CD4-positive, alpha-beta T cell (primary cell): ENCODE measurements at places on chromosomes 5 and 9.

GRCh38 chr5:136020383-136021015, 8.3 kb upstream of the TGFBI start:
- no peak overlapping the region for H3K4me3 ChIP-seq
- H3K27ac ChIP-seq, result no peak overlapping the region
- no peaks in the 10 kb centered on the region for H3K36me3 ChIP-seq
- no peak for DNase-seq
- no peaks in the 10 kb centered on the region for H3K27me3 ChIP-seq

- no peak overlapping the region for H3K4me3 ChIP-seq
- H3K36me3 ChIP-seq, result no peaks in the 10 kb centered on the region
- H3K27ac ChIP-seq, result no peak overlapping the region
- no peak for DNase-seq
Observed at GRCh38 chr5:125290935-125291334, 544.5 kb upstream of the ZNF608 start.

GRCh38 chr9:124767821-124768220, 3.3 kb downstream of the NR6A1 start:
- no peak overlapping the region for H3K4me3 ChIP-seq
- no peaks in the 10 kb centered on the region for H3K36me3 ChIP-seq
- peaks cover 31% of the 10 kb centered on the region for H3K4me1 ChIP-seq
- DNase-seq, result no peak
- H3K27ac ChIP-seq, result no peak overlapping the region
- H3K27me3 ChIP-seq, result peaks cover 63% of the 10 kb centered on the region

- no peaks in the 10 kb centered on the region for H3K36me3 ChIP-seq
- DNase-seq, result no peak
- H3K27me3 ChIP-seq, result no peaks in the 10 kb centered on the region
- H3K27ac ChIP-seq, result no peak overlapping the region
Observed at GRCh38 chr5:5816960-5817359, 394.5 kb downstream of the ICE1 start.

DNA sequence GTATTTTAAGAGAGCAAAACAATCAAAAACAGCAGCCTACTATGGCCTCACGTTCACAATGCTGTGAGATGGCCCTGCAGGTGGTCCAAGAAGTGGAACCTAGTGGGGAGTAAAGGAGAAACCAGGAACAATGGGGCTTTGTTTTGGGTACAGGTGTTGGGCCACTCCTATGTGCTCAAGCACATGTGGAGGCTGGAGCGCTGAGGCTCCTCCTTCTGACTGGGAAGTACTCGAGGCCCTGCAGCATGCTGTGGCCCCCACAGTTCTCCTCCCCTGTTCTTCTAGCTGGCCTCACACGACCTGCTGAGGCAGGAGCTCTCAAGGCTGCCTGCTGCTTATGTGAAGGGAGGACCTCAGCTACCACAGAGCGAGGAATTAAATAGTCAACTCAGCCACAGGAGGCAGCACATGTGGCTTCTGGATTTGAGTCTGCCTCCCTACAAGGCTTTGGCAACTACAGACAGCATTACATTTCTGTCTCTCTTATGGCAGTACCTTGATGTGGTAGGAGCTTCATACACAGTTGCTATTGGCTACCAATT, 482.3 kb downstream of the SPOCK1 start:
- no peak overlapping the region for H3K27ac ChIP-seq
- H3K4me1 ChIP-seq, result no peaks in the 10 kb centered on the region
- no peaks in the 10 kb centered on the region for H3K36me3 ChIP-seq
- DNase-seq, result no peak

GRCh38 chr5:158755221-158755620, 344.5 kb downstream of the EBF1 start:
- no peaks in the 10 kb centered on the region for H3K4me1 ChIP-seq
- H3K4me3 ChIP-seq, result no peak overlapping the region
- no peaks in the 10 kb centered on the region for H3K27me3 ChIP-seq

GRCh38 chr5:139565411-139566305, 4.5 kb downstream of the UBE2D2 start:
- no peaks in the 10 kb centered on the region for H3K27me3 ChIP-seq
- H3K4me1 ChIP-seq, result peaks cover 73% of the 10 kb centered on the region

DNA sequence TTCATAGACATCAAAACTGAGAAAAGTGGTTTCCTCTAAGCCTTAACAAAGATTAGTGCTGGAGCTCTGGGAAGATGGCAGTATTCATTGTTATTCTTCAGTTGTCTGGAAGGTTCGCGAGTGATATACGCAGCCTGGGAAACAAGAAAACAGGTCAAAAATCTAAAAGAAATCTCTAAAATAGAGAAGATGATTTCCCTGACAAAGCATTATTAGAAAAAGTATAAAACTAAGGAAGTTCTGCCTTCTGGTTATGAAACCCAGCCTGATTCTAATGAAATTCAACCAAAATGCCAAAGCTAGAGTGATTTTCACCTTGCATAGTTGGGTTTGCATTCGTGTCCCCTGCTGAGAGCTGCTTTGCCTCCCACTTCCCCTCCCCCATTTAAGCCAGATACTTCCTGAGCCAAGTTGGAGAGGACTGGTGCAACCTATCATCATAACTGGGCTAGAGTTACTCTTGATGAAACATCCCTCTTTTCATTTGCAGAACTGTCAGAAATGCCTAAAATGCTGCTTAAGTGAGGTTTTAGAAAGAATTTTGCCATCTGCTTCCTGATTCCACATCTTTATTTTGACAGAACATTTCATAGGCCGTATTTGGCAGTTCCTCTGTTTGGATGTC, 48.4 kb downstream of the NDFIP1 start:
- no peak overlapping the region for H3K27ac ChIP-seq
- H3K36me3 ChIP-seq, result peaks cover 26% of the 10 kb centered on the region
- no peak overlapping the region for H3K4me3 ChIP-seq
- no peaks in the 10 kb centered on the region for H3K4me1 ChIP-seq

DNA sequence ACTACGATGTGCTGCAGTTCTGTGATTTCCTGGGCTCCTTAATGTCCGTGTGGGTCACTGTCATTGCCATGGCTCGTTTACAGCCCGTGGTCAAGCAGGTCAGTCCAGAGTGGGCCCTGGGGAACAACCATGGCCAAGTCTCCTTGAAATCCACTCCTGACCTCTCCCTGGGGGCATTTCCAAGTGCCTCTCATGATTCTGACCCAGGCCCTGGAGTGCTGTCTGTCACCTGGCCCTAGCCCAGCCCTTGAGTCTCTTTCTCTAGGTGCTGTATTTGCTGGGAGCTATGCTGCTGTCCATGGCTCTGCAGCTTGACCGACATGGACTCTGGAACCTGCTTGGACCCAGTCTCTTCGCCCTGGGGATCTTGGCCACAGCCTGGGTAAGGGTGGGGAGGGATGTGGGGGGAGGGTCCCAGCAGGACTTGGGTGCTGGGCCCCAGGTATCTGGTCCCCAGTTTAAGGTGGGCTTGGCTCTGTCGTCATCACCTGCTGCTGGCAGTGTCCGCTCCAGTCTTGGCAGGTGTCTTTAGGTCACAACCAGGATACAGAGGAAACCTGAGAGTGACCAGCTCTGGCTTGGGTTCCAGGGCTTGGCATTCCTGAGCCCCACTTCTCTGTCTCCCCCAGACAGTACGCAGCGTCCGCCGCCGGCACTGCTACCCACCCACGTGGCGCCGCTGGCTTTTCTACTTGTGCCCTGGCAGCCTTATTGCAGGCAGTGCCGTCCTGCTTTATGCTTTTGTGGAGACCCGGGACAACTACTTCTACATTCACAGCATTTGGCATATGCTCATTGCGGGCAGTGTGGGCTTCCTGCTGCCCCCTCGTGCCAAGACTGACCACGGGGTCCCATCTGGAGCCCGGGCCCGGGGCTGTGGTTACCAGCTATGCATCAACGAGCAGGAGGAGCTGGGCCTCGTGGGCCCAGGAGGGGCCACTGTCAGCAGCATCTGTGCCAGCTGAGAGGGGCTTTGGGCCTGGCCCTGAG, 17.0 kb downstream of the OR13J1 start:
- DNase-seq, result no peak
- no peaks in the 10 kb centered on the region for H3K36me3 ChIP-seq
- H3K27ac ChIP-seq, result no peak overlapping the region
- no peaks in the 10 kb centered on the region for H3K27me3 ChIP-seq

GRCh38 chr9:121954477-121955140, 138.5 kb downstream of the TTLL11 start:
- H3K36me3 ChIP-seq, result no peaks in the 10 kb centered on the region
- no peaks in the 10 kb centered on the region for H3K4me1 ChIP-seq
- no peak overlapping the region for H3K4me3 ChIP-seq
- H3K27ac ChIP-seq, result no peak overlapping the region

DNA sequence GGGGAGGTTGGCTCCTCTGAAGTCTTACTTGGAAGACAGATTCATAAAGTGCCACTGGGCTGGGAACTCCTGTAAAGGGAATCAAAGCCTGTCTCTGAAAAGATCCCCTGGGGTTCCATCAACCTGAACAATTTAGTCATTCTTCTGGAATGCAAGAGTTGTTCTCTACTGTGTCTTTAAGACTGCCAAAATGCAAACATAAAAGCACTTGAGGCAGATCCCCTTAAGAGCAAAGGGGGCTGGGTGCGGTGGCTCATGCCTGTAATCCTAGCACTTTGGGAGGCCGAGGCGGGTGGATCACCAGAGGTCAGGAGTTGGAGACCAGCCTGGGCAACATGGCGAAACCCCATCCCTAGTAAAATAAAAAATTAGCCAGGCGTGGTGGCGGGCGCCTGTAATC, 16.7 kb downstream of the CDKN2AIPNL start:
- H3K4me1 ChIP-seq, result no peaks in the 10 kb centered on the region
- H3K4me3 ChIP-seq, result no peak overlapping the region
- peaks cover 64% of the 10 kb centered on the region for H3K36me3 ChIP-seq

DNA sequence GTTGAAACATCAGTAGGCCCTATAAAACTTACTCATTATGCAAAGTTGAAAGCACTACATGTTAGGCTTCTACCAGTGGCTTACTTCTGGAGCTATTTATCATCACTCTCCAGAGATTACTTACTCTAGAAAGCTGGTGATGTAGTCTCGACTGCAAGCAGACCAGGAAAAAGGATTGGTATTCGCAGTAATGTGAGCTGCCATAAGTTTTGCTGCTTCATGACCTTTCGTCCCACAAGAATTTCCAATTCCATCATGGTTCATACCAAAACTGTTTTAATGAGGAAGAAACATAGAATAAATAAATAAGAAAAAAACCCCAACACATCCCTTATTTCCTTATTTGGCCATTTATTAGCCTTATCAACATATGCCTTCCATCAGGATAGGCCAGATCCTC, 181.9 kb downstream of the ADAMTS6 start:
- no peaks in the 10 kb centered on the region for H3K36me3 ChIP-seq
- no peaks in the 10 kb centered on the region for H3K27me3 ChIP-seq
- DNase-seq, result no peak
- no peak overlapping the region for H3K4me3 ChIP-seq
- no peak overlapping the region for H3K27ac ChIP-seq
- no peaks in the 10 kb centered on the region for H3K4me1 ChIP-seq

- H3K4me1 ChIP-seq, result peaks cover 14% of the 10 kb centered on the region
- no peak overlapping the region for H3K27ac ChIP-seq
- H3K4me3 ChIP-seq, result no peak overlapping the region
Observed at GRCh38 chr9:134158753-134159392, 5.5 kb downstream of the RNU6ATAC start.

GRCh38 chr5:36111238-36111637, 40.4 kb downstream of the LMBRD2 start:
- no peak overlapping the region for H3K4me3 ChIP-seq
- H3K36me3 ChIP-seq, result peaks cover 64% of the 10 kb centered on the region
- H3K27ac ChIP-seq, result no peak overlapping the region
- DNase-seq, result no peak
- H3K4me1 ChIP-seq, result no peaks in the 10 kb centered on the region

GRCh38 chr9:76626141-76626540, 138.1 kb upstream of the PCA3 start:
- H3K27me3 ChIP-seq, result no peaks in the 10 kb centered on the region
- no peaks in the 10 kb centered on the region for H3K4me1 ChIP-seq
- DNase-seq, result no peak
- H3K27ac ChIP-seq, result no peak overlapping the region
- no peaks in the 10 kb centered on the region for H3K36me3 ChIP-seq

DNA sequence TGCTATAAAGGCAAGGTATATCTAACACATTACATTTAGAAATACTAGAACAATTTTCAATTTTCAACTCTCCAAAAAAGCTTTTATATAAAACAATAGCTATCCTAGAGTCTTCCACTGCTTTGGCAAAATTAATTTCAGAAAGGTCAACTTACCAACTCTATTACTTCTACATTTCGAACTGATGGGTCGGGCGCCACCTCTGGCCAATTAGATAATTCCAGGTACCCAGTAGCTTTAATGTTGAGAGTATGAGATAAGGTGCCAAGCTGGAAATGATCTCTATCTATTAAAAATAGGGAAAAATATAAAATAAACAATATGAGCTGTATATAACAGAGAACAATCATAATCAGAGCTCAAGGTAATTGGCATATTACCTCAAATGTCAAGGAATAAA, 166.6 kb downstream of the AP3B1 start:
- peaks cover 20% of the 10 kb centered on the region for H3K36me3 ChIP-seq
- no peaks in the 10 kb centered on the region for H3K27me3 ChIP-seq
- no peak overlapping the region for H3K4me3 ChIP-seq
- no peak overlapping the region for H3K27ac ChIP-seq

DNA sequence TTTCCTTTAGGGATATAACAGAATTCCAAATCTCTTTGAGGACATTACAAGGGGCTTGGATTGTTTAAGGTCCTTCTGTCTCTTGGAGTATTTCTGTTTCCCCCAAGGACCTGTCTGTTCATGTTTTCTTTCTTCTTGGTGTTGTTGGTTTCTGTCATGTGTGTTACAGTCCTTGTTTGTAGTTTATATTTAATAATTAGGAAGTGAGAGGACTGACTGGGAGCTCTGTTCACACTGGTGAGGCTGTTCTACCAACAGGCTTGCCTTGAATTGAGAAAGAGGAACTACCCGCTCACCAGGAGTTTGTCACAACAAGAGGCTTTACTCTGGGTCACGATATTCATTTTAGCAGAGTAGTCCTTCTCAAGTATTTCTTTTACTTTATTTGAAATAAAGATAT, 119.2 kb upstream of the SV2C start:
- no peak for DNase-seq
- no peaks in the 10 kb centered on the region for H3K36me3 ChIP-seq
- H3K4me3 ChIP-seq, result no peak overlapping the region
- no peak overlapping the region for H3K27ac ChIP-seq
- peaks cover 6% of the 10 kb centered on the region for H3K27me3 ChIP-seq

- no peak overlapping the region for H3K4me3 ChIP-seq
- DNase-seq, result no peak
Observed at GRCh38 chr5:67908126-67908765, 307.3 kb upstream of the PIK3R1 start.

GRCh38 chr5:67305913-67306710, 109.5 kb upstream of the CD180 start:
- H3K36me3 ChIP-seq, result no peaks in the 10 kb centered on the region
- no peak overlapping the region for H3K4me3 ChIP-seq
- no peak for DNase-seq

DNA sequence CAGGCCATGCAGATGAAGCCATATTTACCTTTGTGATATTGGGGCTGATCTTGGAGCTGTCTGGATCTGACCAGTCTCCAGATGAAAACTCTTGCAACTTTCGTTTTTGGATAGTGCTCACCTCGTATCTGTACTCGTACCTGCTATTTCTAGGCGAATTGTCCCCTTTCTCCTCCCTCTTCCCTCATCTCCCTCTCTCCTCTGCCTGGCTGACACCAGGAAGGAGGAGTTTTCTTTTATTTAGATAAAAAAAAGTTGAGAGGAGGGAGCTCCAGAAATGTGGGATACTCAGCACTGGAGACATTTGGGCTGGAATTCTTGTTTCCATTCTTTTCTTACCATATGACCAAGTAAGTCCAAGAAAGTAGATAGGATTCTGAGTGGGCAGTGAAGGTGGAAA, 54.6 kb upstream of the ABL1 start:
- H3K27me3 ChIP-seq, result no peaks in the 10 kb centered on the region
- no peaks in the 10 kb centered on the region for H3K4me1 ChIP-seq
- DNase-seq, result no peak
- H3K27ac ChIP-seq, result no peak overlapping the region
- H3K36me3 ChIP-seq, result no peaks in the 10 kb centered on the region
